Stimulated activated naive B cell treated with anti-CD40 and anti-IgM and Interleukin-4, amounts not matched to agents 10 μg/mL and 1 μg/mL and 100 μg/mL, for 72 hours (primary cell): ENCODE measurements at places on chromosomes 3 and 15.

GRCh38 chr3:55486101-55486856 lies 827 bp downstream of the WNT5A start:
- DNase-seq, result no peak

DNA sequence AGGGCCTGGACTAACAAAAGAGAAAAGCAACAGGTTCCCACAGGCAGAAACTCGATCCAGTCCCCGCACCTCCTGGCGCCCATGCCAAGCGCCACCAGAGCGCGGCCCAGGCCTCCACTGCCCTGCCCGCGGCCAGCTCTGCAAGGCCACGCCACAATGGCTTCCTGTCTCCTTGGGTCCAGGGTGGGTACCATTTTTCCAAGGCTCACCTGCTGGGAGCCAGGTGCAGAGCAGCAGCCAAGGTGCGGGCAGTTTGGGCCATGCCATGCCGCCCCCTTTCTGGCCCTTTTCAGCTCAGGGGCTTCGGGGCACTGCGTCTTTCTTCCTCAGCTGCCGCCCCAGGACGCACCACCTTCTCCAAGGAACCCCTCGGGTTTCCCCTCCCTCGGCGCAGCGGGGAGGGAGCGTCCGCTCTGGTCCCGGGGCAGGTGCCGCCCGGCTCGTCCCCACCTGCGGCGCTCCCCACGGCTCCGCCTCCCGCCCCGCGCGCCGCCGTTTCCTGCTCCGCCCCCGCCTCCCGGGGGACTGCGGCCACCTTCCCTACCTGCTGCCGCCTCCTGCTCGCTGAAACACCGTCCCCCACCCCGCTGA lies at the start of gene ILDR1:
Gene ILDR1, minus strand, starts transcription at position 437 of the 591 bp plus-strand sequence. Its CDS starts 170 bp downstream, at position 267.
- no peak for DNase-seq

DNA sequence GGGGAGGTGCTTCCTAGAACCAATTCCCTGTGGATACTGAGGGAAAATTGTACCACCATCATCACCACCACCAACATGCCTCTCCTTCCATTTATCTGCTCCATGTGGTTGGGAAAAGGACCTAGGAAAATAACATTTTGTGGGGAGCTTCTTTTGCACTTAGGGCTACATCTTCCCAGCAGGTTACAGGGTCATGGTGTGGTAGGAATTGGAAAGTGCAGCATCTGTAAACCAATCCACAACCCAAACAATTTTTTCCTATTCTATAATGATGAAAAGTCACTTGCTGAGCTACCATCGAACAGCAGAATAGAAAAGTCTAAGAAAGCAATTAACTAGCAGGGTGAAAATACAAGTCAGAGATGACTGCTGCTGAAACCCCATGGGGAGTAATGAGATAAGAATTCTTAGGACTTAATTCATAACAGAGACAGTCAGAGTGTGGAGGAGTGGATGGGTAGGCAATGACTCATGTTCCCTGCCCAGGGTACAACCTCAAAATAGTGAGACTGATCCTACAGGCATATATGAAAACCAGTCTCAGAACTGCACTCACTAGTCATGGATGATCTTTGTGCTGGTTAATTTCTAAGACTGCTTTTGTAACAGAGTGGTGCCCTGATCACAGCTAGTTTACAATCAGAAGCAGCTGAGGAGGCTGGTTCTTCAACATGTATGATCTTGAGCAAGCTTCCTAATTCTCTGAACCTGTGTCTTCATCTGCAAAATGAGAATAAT lies 38.1 kb upstream of the LEKR1 start:
- no peak for DNase-seq

- DNase-seq, result peak; percentile 95
These were observed at the start of gene RAB8B for GRCh38 chr15:63188926-63189871. Gene RAB8B (plus strand): TSS chr15:63189606. CDS start chr15:63189625, 19 bp downstream.

DNA sequence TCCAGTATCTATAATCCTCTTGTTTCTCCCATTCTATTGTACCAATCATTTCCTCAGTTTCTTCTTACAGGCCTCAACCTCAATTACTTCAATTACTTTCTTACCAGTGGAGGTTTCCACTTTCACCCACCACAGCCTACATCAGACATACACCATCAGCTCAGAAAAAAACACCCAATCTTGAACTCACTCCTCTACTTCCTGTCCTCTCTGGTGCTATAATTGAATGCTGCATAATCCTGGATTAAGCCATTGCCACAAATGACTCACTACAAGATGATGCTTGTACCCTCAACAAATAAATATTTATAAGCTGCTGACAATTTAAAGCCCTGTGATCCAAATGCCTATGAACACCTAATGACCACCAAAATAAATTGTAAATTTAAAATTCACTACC lies 18.5 kb downstream of the RYK start:
- no peak for DNase-seq

DNA sequence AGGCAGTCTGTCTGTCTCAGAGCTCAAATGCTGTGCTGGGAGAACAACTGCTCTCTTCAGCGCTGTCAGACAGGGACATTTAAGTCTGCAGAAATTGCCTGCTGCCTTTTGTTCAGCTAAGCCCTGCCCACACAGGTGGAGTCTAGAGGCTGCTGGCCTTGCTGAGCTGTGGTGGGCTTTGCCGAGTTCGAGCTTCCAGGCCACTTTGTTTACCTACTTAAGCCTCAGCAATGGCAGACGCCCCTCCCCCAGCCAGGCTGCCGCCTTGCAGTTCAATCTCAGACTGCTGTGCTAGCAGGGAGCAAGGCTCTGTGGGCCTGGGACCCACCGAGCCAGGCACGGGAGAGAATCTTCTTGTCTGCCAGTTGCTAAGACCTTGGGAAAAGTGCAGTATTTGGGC lies 25.0 kb upstream of the RPP14 start:
- no peak for DNase-seq

- no peak for DNase-seq
These were observed 1.3 kb downstream of the CPNE4 start for GRCh38 chr3:132033471-132033870.

DNA sequence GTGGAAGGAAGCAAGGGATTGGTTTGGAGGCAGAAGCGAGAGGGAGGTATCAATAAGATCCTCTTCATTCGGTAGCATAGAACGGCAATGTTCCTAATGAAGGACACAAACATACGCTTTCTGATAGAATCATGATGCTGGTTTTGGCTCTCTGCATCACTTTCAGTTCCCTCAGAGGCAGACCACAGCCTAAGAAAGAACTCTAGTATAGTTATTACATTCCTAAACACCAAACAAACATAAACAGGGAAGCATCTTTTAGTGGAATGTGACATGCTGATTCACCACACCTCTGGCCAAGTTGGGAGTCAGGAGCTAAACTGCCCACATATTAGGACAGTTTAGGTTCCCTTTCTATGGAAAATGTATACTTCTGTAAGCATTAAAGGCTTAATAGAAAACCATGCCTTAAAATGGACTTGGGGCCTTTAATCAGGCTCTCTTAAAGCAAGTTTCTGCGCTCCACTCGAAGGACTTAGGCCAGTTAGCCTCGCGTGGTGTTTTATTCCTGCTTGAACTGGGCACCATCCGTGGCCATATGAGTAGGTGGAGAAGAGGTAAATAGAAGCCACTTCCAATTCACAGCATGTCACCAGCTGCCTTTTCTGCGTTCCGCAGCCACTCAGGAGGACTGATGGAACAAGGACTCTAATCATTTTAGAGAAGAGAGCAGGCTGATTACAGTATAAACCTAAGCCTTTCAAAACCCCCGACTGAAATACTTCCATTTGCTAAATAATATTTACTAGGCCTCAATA lies 53.7 kb downstream of the CD47 start:
- DNase-seq, result peak; percentile 23

DNA sequence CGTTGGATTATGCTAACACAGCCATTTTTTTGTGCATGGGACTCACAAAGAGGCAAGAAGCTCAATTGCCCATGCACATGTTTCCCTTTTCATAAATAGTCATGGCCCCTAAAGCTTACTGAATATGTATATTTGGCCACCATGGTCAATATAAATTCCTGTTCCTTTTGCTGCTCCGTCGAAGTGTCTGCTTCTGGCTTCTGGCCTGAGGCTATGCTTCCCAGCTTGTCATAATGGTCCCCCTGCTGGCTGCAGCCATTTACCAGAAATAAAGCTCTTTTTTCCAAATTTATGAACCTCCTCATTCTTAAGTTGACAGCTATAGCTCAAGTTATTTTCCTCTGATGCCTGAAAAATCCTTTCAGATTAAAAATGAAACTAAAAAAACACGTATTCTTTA lies 602.1 kb downstream of the VGLL3 start:
- DNase-seq, result no peak

DNA sequence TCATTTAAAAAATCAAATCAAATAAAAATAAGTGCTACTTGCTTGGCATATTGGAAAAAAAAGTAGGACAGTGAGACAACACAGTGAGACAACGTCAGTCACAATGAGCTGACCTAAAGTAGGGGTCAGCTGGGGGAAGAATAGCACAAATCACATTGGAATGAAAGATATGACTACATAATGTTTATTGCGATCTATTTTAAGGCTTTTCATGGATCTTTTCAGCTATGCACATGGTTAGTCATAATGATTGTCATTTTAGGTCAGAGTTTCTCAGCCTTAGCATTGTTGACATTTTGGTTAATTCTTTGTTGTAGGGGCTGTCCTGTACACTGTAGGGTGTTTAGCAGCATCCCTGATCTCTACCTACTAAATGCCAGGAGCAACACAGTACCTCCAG lies 44.5 kb downstream of the CMSS1 start:
- DNase-seq, result no peak

DNA sequence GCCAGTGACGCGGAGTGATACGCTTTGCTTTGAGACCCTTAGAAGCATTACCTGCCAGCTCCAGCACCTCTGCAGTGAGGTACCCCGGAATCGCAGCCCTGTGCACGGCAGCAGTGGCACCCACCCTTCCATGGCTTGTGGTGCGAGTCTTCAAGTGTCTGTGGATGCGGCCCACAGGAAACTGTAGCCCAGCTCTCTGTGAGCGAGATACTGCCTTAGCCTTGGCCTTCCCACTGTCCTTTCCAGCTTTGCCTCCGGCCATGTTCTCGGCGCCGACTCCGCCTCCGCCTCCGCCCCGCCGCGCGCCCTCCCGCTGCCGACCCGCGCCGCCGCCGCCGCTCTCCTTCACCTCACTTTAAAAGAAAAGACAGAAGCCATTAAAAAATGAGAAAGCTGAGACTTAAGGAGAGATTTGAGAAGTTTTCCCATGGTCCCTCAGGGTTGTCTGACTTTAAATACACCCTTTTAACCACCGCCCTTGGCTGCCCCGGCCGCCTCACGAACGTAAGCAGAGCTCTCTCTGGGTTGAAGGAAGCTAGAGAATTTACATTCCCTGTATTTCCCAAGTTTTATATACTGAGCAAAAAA lies 78.5 kb upstream of the FAM174B start:
- no peak for DNase-seq

DNA sequence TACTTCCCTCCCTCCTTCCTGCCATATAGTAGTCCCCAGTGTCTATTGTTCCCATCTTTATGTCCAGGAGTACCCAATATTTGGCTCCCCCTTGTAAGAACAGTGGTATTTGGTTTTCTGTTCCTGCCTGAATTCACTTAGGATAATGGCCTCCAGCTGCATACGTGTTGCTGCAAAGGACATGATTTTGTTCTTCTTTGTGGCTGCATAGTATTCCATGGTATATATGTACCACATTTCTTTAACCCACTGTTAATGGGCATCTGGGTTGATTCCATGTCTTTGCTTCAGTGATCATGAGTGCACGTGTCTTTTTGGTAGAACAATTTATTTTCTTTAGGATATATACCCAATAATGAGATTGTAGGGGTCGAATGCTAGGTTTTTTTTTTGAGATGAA lies 19.3 kb downstream of the SPRED1 start:
- DNase-seq, result no peak

- no peak for DNase-seq
These were observed 8.9 kb downstream of the MKRN2OS start for GRCh38 chr3:12536423-12536822.

DNA sequence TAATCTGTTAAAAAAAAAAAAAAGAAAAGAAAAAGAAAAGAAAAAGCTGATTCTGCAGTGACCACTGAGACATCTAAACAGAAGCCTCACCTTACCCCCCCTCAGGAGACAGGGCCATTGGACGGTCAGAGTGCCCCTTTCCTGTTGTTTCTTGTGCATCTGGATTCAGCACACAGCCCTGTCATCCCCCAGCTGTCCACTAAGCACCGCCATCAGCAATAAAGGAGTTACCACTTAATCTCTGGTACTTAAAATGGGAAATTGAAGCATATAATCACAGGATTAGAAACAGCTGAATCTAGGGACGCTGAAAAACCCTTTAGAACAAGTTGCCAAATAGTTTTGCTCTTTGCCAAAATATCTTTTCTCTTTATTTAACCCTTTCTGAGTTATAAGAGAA lies 62.5 kb downstream of the TRIM69 start:
- DNase-seq, result no peak

DNA sequence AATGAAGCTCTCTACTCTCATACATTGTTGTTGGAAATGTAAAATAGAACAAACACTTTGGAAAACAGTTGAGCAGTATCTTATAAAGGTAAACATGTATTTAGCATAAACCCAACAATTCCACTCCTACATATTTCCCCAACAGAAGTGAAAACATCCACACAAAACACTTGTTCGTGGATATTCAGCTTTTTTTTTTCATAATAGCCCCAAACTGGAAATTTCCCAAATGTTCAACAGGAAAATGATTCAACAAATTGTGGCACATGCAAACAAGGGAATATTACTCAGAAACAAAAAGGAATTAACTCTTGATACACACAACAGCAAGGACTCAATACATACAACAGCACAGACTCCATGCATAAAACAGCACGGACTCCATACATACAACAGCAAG lies 28.5 kb downstream of the RFTN1 start:
- DNase-seq, result no peak
